ENCODE measurements at places on chromosomes 7 and 10.

DNA sequence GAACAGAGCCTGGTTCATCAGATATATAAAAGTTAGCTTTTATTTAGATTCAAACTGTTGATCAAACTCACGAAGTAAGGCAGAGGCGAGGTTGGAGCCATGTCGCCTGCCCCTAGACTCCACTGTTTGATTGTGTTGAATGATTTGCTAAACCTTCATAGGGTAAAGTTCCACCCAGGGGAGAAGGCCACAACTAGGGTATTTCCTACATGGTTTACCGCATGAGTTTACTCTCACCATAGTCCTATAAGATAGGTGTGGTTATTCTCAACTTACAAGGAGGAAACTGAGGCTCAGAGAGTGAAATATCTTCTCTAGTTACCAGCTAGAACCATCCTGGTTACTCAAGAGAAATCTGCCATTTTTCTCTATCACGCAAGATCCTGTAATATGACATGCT, 31.8 kb downstream of the ARHGAP22 start:
- no peak for DNase-seq

GRCh38 chr7:135925210-135925609, 51.9 kb downstream of the MTPN start:
- DNase-seq = no peak

GRCh38 chr10:6621536-6621935, 41.5 kb upstream of the PRKCQ start:
- DNase-seq = no peak

- DNase-seq = no peak
Observed at GRCh38 chr7:138569418-138569817, 109.4 kb downstream of the TRIM24 start.

DNA sequence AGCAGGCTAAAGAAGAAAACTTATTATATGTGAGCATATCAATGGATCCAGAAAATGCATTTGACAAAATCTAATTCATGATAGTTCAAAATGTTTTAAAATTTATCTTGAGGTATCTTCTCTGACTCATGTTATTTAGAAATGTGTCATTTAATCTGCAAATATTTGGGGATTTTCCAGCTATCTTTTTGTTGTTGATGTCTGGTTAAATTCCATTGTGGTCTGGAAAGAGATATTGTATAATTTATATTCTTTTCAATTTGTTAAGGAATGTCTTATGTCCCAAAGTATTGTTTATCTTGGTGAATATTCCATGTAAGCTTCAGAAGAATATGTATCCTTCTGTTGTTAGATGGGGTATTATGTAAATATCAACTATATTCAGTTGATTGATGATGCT, 942.5 kb downstream of the KCNMA1 start:
- no peak for DNase-seq

GRCh38 chr7:28573651-28574301, 161.5 kb downstream of the CREB5 start:
- no peak for DNase-seq

DNA sequence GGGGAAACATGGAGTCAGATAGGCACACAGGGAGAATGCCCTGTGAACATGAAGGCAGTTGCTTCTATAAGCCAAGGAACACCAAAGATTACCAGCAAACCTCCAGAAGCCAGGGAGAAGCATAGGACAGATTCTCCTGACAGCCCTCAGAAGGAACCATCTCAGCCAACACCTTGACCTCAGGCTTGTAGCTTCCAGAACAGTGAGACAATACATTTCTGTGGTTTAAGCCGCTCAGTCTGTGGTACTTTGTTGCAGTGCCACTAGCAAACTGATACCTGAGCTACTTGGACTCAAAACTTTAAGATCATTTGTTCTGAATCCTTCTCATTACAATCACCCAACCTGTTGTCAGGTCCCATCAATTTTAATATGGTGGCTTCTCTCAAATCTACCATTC, 31.2 kb downstream of the ABLIM1 start:
- DNase-seq = no peak

GRCh38 chr10:120542591-120542990, 85.6 kb downstream of the PLPP4 start:
- no peak for DNase-seq

DNA sequence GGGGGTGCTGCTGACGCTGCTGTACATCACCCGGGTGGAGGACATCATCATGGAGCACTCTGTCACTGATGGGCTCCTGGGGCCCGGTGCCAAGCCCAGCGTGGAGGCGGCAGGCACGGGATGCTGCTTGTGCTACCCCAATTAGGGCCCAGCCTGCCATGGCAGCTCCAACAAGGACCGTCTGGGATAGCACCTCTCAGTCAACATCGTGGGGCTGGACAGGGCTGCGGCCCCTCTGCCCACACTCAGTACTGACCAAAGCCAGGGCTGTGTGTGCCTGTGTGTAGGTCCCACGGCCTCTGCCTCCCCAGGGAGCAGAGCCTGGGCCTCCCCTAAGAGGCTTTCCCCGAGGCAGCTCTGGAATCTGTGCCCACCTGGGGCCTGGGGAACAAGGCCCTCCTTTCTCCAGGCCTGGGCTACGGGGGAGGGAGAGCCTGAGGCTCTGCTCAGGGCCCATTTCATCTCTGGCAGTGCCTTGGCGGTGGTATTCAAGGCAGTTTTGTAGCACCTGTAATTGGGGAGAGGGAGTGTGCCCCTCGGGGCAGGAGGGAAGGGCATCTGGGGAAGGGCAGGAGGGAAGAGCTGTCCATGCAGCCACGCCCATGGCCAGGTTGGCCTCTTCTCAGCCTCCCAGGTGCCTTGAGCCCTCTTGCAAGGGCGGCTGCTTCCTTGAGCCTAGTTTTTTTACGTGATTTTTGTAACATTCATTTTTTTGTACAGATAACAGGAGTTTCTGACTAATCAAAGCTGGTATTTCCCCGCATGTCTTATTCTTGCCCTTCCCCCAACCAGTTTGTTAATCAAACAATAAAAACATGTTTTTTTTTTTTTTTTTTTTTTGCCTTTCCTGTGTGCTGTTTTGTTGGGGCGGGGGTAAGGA, 55.8 kb downstream of the TSPAN15 start:
- DNase-seq = no peak

DNA sequence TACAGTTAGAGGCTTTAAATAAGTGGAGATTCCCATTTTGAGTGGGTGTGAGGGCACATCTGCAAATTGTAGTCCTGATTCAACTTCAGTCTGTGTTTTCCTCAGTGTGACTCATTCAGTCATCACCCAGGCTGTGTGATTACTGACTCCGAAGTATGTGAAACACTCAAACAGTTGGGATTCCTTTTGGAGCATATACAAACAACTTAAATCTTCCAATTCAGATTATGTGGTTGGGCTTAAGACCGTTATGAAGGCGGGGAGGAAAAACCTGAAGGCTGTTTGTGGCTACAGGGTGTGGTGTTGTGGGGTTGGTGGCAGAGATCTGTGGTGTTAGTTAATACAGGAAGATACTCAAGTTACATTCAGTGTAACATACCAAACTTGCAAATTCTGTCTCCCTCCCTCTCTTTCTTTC, 259.7 kb upstream of the FERD3L start:
- DNase-seq = no peak

- no peak for DNase-seq
Observed at GRCh38 chr10:126475074-126475691, 86.9 kb upstream of the ADAM12 start.

DNA sequence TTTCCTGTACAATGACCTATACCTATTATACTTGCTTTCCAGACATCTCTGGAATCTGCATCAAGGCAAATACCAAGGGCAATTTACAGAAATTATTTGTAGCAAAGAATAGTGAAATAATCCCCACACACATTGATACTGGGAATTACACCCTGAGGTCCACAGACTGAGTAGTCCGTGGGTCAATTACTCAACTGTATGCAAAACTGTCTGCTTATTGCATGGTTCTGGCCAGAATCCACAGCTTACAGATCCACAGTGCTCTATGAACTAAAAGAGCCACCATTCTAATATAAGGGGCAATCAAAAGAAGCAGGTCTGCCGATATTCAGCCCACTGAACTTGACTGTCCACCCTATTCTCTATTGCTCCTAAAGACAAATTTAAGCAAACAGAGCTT, 5.7 kb downstream of the CHCHD3 start:
- no peak for DNase-seq

- no peak for DNase-seq
Observed at GRCh38 chr10:12428447-12429135, 79.2 kb downstream of the CAMK1D start.

- no peak for DNase-seq
Observed at GRCh38 chr10:101458869-101459268, 104.9 kb downstream of the BTRC start.

DNA sequence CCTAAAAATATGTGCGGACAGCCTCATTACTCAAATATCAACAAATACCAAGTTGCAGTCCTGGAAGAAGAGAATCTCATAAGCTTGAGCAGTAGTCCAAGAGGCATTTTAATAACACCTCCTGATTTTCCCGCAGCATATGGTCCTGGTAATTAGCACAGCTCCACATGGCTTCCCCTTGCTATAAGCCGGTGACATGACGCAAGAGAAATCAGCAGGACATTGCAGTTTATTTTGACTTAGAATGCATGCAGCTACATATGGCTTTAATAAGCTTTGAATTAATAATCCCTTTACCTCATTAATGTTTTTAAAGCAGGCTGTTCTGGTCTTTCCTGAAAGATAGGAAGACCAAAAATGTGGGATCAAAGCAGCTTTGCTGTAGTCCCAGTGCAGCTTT, 137.6 kb downstream of the RAMP3 start:
- DNase-seq = no peak

DNA sequence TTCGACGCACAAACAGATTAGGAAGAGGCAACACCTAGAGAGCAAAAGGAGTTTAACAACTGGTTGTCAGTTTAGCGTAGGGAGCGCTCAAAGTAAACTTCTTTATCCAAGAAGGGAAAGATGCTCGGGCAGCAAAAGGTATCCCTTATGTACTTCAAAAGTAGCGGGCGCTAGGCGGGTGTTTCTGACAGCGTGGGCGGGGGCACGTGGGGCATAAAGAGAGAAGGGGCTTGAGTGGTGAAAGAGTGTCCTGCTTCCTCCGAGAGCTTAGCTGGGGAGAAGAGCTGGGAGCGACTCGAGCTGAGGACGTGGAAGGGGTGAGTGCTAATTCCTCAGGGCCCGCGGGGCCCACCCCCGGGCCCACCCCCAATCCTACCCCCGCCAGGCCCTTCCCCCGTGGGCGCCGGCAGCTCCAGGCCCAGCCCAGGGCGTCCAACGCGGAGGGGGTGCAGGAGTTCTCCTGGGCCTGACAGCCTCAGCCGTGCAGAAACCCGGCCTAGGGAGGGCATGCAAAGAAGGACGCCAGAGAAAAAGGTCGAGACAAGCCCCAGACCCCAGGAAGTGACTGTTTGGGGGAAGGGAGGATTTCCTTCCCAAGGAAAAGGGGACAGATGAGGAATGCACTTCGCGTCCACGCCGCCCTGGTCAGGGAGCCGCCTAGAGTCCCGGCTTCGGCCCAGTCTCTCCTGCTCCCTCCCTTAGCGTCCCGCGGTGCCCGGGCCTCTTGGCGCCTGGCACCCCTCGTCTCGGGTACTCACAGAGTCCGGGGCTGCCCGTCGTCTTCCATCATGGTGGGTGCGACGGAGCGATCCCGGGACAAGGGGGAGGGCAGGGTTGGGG, 868 bp downstream of the TIAL1 start:
- no peak for DNase-seq

DNA sequence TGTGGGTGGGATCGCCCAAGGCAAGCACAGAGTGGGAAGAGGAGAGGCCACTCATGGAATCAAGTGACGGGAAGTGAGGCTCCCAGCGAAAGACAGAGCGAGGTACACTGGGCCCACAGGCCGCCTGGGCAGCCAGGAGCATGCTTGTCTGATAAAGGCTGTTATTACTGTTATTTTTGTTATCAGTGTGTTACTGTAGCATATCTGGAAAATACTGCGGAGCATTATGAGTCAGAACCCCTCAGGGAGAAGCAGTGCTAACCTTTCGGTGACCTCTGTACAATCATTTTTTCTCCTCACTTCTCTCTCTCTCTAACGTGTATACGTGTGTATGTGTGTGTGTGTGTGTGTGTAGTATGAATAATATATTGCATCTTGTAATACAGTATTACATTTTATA, 3.8 kb upstream of the TCERG1L start:
- DNase-seq = no peak

DNA sequence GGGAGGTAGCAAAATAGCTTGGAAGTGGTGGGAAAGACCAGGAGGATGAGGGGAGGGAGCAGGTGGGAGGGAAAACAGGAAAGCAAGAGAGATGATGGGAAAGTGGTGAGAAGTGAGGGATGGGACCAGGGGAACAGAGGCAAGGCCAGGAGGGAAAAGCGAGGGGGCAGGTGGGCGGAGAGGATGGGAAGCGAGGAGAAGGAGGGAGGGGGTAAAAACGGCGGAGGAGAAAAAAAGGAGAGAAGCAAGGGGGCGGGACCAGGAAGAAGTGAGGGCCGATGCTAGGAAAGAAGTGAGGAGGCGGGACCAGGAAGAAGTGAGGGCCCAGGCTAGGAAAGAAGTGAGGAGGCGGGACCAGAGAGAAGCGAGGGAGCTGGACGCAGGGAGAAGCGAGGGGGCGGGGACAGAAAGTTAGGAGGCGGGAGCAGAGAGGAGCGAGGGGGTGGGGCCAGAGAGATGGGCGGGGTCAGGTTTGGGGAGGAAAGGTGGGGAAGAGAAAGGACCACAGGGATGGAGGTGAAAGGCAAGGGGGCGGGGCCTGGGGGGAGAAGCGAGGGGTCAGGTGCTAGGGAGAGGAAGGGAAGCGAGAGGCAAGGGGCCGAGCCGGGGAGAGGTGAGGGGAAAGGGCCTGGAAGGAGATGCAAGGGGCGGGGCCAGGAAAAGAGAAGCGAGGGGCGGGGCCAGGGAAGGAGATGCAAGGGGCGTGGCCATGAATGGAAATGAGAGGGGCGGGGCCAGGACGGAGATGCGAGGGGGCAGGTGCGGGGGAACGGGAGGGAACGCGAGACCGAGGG, 984 bp downstream of the SMURF1 start:
- peak; percentile 76 for DNase-seq

DNA sequence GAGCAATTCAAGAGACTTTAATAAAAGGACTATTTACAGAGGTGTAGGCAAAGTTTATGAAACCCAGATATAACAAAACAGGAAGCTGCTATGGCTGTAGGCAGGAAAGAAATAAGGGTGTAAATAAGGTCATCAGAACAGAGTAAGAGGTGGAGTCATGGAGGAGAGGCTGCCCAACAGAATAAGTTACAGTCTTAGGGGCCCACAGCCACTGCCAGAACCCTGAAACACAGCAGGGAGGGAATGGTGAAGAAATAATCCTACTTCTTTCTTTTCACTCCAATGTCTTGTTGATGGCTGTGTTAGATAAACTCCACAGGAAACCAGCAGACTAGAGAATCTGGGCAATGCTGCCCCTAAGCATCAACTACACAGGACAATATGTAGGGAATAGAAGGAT, 155.8 kb upstream of the TAC1 start:
- no peak for DNase-seq

Data from stimulated activated CD4-positive, alpha-beta T cell treated with anti-CD3 and anti-CD28 coated beads, TNF-alpha, amount 100 ng/mL, for 1 hour (primary cell).